ENCODE measurements at places on chromosomes 11 and 22.
A peak's percentile ranks its signal among the peaks of the same experiment; 100 is the strongest.

GRCh38 chr22:26763633-26764361, 106.4 kb downstream of the MIAT start:
- peak; percentile 77 for DNase-seq

GRCh38 chr22:42837556-42837955, 19.5 kb downstream of the ARFGAP3 start:
- DNase-seq, result no peak

- DNase-seq, result no peak
These were observed 11.4 kb upstream of the FAM83F start for GRCh38 chr22:39983346-39983745.

DNA sequence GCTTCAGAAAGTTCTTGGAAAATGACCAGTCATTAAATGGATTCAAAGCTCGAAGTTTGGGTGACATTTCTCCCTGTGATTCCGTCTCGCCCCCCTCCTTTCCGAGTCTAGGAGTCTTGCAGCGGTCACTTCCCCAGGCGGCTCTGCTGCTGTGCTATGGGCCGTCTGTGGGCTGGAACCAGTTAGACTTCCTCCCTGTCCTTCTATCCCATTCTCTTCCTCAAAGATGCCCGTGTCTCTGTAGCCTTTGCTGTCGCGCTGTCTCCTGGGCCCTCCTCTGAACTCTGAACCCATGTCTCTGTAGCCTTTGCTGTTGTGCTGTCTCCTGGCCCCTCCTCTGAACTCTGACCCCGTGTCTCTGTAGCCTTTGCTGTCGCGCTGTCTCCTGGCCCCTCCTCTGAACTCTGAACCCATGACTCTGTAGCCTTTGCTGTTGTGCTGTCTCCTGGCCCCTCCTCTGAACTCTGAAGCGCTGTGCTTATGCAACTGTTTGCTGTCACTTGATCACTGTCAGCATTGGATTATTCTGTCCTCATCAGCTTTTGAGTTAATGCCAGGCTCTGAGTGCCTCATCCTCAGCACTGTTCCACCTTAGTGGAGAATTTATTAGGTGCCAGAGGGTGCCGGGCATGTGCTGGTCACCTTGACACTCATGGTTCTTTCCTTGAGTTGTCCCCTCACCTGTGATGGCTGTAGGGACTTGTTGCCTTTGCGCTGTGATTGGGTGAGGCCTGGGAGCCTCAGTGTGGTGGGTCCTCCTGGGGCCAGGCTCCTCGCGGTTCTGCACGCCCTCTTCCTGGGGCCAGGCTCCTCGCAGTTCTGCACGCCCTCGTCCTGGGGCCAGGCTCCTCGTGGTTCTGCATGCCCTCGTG, 173.3 kb downstream of the TBC1D22A start:
- peak; percentile 28 for DNase-seq

DNA sequence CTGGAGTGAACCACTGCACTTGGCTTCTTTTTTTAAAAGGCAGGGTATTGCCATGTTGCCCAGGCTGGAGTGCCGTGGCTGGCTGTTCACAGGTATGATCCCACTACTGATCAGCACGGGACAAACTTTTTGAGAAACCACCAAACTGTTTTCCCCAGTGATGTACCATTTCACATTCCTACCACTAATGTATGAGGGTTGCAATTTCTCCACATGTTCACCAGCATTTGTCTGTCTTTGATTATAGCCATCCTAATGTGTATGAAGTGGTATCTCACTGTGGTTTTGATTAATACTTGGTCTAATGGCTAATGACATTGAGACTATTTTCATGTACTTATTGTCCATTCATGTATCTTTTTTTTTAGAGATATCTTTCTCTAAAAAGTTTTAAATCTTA, 41.5 kb upstream of the EP300 start:
- DNase-seq, result no peak

DNA sequence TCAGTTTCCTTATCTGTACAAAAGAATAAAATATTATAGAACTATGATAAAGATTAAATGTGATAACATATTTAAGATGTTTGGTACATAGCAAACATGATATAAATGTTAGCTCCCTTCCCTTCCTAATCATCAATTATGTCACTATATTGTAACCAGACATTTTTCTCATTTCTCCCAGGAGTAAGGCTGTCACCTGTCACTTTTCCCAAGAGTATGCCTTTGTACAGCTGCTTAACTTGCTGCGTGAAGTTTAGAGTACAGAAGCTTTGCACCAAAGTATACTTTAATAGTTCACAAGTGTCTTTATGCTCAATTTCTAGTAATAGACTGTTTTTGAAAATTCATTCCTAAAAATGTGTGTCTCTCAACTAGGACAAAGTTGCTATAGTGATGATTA, 186.9 kb downstream of the DLG2 start:
- no peak for DNase-seq

- DNase-seq, result no peak
These were observed 56.1 kb upstream of the PTPRJ start for GRCh38 chr11:47924184-47924691.

DNA sequence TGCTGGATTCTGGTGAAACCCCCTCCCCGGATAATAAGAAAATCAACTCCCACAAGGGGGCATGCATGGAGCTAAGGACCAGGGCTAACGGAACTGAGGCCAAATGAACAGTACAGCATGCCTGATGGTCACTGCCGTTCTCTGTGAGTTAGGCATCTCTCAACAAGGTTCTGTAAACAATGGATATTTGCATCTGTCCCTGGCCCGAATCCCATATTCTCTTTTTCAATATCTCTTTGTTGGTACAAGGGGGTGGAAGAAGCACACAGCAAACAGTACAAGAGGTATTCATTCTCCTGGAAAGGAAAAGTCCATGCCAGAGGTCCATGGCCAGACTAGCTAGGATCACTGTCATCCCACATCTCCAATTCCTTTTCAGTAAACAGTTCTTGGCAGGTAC, 32.2 kb upstream of the APOA1 start:
- DNase-seq, result no peak

DNA sequence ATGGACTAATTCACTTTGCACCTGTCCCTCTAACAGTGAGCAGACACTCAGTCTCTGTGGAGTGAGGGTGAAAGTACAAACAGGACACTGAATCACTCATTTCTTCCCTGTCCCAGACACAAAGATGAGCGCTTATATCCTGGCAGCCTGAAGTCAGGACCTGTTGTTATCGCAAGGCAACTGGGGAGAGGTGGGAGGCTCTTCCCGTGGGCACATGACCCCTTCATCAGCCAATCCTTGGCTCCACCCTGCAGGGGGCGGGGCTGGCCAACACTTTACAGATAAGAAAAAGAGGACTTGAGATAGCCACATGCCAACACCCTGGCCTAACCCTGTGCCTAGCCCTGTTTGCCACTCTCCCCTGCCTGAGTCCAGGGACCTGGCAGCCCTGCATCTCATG, 29.5 kb upstream of the TESMIN start:
- DNase-seq, result no peak

- no peak for DNase-seq
These were observed 26.4 kb upstream of the ZBTB16 start for GRCh38 chr11:114033066-114033465.

DNA sequence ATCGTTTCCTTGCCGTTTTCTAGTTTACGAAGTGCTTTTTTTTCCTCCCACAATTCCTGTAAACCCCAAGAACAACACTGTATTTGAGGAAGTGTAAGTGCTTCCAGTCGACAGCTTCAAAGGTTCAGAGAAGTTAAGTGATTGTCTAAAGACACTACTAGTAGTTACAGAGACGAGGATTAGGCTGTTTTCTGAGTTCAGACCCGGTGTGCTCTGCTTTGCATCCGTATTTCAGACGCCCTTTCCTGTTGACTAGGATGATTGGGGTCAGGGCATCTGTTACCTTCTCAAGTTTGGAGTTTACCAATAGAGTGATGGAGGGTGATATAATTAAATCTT, 430 bp downstream of the CLP1 start:
- DNase-seq, result no peak

DNA sequence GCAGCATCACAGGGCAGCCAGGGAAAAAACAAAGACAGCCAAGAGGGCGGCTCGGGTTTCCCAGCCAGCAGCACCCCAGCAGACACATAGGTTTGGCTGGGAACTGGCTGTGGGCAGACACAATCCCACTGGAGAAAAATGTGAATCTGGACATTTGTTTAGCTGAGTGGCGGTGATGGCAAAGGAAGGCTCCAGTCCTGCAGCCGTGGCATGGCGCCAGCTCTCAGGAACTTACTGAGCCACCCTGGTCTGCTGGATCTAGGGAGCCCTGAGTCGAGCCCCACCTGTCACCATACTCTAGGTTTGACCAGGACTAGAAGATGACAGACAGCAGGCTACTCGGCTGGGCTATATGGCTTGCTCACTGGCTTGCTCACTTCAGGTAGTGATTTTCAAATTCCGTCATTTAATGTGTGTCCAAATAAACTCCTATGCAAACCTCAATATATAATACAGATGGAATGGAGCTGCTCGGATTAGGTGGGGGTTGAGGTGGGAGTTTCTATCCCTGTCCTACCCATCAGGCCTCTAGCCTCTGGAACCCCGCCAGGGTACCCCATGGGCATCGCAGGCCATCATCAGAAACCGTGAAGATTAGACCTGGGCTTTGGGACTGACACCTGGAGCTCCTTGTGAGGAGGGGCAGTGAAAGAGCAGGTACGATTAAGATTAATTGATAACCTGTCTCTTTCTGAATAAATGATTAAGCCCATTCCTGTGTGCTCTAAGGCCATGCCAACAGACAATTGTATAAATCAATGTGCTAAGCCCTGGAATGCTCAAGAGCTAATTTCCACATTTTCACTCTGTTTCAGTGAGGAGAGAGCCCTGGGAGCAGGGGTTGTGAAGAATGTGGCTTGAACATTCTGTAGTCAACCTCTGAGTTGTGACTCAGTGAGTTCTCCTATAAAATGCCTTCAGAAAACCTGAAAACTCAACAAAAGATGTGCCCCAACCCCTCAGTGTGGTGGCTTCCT, 42.5 kb downstream of the GALNT18 start:
- no peak for DNase-seq

DNA sequence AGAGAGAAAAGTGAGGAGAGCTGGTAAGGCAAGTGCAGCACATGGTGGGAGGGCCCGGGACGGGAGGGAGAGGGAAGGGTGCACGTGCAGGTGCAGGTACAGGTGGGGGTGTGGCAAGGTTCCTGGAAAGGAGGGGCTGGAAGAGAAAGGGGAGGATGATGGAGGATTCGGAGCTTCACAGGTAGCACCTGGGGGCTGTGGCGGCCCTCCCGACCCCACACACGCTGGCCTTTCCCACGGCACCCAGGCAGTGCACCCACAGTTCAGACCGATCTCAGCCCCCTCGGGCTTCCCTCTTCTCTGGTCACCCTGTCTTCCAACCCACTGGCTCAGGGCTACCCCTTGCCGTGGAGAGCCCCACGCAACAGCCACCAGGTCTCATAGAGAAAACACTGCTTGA, 67.4 kb upstream of the A4GALT start:
- no peak for DNase-seq

DNA sequence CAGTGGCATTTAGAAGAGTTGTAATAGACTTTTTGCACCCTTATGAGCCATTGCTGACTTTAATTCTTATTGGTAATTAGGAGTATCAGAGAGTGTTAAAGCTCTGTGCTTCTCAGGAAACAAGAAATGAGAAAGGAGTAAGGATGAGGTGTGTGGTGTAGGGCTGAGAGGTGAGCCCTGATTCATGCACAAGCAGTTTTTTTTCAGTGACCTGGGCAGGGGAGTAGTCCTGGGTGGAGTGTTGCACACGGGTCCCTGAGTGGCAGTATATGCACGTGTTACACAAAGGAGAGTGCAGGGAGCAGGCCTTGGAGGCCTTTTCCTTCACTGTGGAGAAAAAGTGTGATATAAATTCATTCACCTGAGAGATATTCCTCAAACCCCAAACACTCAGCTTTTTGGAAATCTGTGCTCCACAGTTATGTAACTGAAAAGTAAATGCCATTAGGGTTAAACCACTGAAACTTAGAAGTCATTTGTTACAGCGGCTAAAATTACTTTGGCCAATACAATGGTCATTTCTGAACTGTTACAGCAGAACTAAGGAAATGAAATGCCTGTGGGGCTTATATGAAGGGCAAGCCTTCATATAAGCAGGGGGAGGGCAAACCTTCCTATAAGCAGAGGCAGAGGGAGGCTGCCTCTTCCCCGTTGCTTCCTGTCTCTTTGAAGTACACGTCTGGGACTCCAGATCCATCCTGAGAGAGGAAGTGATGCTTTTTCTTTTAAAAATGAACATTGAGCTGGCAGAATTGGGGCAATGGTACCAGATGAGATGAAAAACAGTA, 62.6 kb upstream of the OLFML1 start:
- DNase-seq, result no peak

DNA sequence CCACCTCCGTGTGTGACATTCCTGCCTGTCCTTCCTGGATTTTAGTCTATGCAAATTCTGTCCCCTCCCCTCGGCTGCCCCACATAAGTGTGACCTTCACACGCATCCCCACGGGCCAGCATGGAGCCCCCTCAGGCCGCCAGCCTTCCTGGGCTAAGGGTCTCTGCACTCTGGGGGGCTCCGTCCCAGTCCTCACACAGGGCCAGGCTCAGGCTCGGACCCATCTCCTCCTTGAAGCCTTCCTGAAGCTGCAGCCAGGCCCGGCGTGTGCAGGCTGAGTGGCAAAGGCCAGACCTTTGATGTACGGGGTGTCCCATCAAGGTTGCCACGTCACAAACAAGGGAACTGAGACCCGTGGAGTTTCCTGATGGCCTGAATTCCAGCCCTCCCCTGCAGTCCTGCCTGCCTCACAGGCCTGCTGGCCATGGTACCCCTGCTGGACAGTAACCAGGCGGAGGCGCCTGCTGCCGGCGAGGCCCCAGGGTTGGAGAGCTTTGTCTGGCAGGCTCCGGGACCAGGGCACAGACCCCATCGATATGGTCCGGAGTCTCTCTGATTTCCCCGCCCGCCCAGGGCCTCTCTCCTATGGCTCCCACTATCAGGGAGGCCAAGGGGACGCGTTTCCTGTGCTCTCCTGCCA, 791.7 kb downstream of the BRD1 start:
- DNase-seq, result no peak

- no peak for DNase-seq
These were observed 169.4 kb downstream of the WT1 start for GRCh38 chr11:32265911-32266310.

- DNase-seq, result peak; percentile 50
These were observed 11.7 kb downstream of the CXCR5 start for GRCh38 chr11:118895093-118896039.

GRCh38 chr22:17056807-17057206, 28.0 kb upstream of the IL17RA start:
- DNase-seq, result no peak

DNA sequence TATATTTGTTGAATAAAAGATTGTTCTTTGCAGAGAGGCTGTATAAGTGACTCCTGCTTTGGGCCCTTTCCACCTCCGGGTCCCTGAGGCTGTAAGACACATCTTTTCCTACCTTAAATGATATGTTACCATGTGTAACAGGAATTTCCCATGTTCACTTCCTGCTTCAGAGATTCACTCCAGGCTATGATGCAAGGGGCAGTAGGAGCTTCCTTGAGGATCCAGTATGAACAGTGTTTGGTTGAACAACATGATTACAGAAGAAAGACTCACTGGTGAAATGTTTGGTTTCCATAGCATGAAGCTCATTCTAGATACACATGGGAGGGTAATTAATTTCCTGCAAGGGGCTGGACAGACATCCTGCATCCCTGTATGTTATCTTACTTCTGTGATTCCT, 25.6 kb upstream of the ZDHHC13 start:
- DNase-seq, result no peak

All from muscle of leg (tissue), 16 donors.